ENCODE measurements at places on chromosomes 5 and 9.

GRCh38 chr9:17130291-17130690 lies 4.5 kb upstream of the CNTLN start:
- DNase-seq: no peak

- DNase-seq: no peak
Measured at GRCh38 chr9:125904155-125904851, 157.1 kb downstream of the PBX3 start.

GRCh38 chr5:131640043-131640856 lies 5.2 kb upstream of the RAPGEF6 start:
- no peak for DNase-seq

GRCh38 chr5:10563945-10564837 lies at the start of gene ANKRD33B:
TSS of gene ANKRD33B (plus strand) at chr5:10564070. CDS start at chr5:10564468, 398 bp downstream.
- peak; percentile 88 for DNase-seq

DNA sequence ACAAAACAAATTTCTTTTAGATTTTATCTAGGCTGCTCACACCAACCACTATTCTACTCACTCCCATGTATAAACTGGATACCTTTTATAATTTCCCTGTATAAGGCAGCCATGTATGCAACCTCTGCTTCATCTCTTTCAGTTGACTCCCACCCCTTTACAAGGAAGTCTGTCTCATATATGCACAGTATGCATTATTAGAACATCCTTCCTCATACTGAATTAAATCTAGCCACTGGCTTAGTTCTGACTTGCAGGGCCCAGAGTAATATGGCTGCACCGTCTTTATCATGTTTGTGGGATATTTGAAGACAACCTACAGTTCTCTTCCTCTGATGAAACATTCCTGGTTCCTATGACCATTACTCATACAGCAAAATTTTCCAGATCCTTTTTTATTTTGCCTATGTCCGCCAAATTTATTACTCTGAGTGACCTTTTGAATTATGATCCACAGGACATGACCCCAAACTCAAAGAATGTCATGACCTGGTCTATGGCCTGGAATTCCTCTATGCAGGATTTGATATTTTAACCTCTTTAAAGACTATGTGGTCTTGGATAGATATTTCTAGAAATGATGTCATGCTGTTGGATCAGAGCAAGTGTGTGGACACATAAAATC lies 76.6 kb upstream of the ITGA1 start:
- no peak for DNase-seq

DNA sequence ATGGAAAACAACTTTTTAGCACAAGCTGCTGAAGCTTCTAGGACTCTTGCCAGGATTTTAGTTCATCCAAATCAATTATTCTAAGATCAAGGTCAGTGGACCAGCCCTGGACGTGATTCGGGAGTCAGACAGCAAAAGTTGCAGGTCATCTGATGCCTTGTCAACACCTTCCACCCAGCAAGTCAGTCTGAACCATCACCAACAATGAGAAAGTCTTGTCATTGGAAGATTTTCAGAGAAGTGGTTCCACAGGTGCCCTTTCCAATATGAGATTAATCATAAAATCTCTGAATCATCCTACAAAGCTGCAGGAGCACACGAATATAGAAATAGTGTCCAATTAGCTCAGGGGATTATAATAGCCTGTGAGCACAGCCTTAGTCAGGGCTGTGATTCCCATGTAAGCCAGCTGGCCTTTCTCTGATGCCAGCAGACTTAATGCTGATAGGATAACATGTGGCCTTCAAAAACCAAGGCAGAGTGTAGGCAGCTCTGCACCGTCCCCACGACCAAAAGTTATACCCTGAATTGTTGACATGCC lies 445.0 kb upstream of the TRPC7 start:
- DNase-seq: no peak

DNA sequence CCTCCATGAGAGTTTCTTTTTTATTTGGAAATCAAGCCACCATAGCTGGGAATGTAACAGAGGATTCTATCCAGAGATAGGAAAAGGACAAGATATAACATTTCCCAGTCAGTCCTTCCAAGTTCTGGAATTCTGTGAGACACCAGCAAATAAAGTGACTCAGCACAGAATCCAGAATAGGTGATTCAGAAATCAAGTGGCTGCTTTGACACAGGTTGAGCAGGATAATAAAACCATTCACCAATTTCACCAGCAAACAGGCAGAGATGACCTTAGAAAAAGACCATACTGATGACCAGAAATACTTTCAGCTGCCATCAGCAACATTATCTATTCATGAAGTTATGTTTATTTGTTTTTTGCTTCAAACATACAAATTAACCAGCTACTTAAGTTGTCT lies 491.5 kb upstream of the TUSC1 start:
- DNase-seq: no peak

DNA sequence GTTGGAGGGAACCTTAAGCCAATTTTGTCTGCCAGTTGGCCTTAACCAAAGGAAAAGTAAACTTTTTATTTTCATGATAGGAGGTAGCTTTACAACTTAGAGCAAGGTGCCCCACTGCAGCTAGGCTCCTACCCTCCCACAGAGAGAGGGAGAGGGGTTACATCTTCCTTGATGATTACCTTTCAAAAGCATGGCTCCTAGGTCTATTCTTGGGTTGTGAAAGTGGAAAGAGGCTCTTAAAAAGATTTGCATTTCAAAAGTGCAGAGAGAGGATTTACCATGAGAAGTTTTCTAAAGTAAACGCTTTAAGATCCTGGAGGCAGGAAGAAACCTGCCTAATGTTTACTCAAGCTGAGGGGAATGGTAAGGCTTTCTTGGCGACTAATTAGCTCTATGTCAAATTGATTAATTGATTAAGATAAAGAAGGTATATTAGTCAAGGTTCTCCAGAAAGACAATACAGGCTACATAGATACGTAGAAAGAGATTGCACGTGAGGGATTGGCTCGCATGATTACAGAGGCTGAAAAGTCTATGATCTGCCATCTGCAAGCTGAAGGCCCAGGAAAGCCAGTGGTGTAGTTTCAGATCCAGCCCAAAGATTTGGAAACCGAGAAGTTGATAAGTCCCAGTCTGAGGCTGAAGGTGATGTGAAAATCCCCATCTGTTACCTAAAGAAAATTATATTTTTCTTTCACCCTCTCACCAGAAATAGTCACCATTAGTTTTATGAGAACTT lies 333.8 kb upstream of the CTNND2 start:
- DNase-seq: no peak

GRCh38 chr5:16916262-16916878 lies 19.7 kb downstream of the MYO10 start:
- no peak for DNase-seq

DNA sequence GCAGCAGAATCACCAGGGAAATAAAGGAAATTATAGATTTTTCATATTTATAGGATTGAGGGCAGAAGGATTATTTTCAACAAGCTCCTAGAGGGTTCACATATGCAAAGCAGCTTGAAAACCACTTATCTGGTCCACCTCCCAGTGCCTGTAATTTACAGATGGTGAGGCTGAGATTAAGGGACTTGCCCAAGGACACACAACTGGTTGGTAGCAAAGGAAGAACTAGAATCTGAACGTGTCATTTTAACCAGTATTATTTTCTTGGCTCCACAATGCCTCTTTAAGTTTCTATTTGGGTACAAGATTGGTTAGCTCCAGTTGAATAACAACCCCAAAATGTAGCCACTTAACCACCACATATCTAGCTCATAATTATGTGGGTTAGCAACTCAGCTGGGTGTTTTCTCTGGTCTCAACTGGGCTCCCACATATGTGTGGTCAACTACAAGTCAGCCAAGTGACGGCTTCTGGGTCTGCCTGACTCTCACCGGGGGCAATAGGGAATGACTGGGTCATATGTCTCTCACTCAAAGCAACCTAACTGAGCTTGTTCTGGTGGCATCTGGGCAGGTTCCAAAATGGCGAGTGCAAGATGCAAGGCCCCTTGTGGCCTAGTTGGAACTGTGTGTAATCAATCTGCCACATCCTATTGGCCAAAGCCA lies 127.7 kb downstream of the ZDHHC21 start:
- DNase-seq: no peak
